ENCODE measurements at places on chromosomes 11 and 22.

DNA sequence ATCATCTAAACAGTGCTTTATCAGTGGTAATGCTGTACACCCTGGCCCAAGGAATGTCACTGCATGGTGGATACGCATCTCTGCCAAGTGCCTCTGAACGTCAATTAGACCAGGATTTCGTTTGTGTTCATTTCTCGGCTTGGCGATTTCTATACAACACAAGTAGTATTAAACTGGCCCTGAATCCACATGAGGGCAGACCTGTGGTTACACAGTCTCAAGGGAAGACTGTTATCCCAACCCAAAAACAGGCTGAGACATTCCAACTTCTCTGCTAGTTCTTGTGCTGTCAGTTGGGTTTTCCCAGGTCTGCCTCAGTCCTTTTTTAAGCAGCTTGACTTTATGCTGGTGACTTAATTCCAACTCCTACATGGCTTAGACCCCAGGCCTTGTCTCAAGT, 58.1 kb downstream of the HIRA start:
- DNase-seq: no peak

DNA sequence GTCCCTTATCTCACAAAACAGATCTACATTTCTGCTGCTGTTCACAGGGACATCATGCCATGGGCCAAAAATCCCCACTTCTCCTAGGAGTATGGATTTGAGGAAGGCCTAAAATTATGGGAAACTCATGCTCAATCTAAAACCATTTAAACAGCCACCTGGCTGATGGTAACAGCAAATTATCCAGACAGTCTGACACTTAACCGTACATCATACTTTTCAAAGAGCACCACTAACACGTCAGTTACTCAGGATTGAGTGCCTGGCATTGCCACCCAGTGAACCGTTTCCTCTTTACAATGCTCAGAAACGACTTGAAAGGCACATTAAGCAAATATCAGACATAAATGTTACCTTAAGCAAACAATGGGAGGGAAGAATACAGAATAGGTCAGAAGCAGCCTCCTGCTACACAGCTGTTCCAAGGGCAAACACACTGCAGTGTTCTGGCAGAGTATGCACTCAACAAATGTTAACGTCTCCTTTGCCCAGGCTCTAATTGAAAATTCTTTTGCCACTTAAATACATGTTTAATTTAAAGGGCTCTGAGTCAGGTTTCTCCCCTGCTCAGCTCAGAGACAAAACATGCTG, 18.8 kb upstream of the SLC36A4 start:
- DNase-seq: no peak

DNA sequence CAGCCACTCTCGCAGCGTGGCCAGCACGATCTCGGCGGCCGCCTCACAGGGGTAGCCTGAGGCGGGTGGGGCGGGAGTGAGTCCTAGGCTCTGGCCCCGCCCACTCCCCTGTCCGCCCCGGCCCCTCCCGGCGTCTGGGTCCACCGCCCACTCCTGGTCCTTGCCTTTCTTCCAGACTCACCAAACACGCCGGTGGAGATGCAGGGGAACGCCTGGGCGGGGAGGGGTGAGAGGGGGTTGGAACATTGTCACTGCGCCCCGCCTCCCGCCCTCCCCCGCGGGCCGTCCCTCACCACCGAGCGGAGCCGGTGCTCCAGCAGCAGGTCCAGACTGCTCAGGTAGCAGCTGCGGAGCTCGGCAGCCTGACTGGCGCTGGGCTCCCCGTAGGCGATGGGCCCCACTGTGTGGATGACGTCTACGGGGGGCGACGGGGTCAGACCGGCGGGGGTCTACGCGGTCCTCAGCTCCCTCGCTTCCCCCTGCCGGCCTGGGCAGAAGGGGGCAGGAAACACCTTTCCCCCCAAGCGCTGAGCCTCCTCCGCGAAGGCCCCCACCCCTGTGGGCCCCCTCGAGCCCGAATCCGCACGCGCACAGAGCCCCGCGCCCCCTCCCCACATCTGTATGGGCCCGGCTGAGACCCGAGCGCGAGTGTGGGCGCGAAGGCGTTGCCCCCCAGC, 13.2 kb downstream of the OTUB1 start:
- peak; percentile 41 for DNase-seq

- no peak for DNase-seq
Measured at GRCh38 chr22:26702906-26703830, 45.8 kb downstream of the MIAT start.

GRCh38 chr11:65430406-65431217, 8.0 kb downstream of the NEAT1 start:
- no peak for DNase-seq

GRCh38 chr11:40183073-40184064, 1276.1 kb downstream of the LRRC4C start:
- no peak for DNase-seq

DNA sequence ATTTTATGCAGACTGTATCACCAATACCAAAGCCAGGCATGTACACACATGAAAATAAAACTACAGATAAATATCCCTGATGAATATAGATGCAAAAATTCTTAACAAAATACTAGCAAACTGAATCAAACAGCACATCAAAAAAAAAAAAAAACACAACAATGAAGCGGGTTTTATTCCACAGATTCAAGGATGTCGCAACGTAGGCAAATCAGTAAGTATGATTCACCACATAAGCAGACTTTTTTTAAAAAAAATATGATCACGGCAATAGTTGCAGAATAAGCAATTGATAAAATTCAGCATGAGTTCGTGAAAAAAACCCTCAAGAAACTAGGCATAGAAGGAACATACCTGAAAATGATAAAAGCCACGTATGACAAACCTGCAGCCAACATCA, 21.3 kb downstream of the OR51F1 start:
- no peak for DNase-seq

GRCh38 chr11:129896062-129896461, 684 bp upstream of the NFRKB start:
- no peak for DNase-seq

DNA sequence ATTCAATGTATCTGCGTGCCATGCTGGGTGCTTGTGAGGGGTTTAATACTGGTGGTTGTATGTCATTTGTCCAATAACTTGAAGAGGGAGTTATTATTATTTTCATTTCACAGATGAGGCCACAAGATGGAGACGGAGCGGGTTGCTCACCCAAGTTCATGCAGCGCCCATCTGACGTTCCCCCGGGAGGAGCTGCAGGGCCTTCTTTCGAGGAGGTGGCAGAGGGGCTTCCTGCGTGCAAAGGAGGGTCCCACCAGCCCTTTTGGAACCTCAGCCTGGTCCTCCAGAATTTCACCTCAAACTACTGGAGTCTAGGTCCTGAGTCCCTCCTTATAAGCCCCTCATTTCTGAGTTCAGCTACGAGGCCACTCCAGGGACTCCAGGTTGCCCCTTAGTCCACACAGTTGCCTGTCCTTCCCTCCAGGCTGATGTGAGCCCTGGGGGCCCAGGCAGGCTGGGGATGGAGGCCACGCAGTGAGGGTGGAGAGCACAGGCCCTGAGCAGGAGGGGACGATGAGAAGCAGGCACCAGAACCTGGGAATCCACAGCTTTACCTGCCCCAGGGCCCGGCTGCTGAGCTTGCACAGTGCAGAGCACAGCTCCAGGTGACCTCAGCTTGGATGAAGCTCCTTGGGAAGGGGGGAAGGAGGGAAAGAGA, 2.9 kb upstream of the VSIG10L2 start:
- DNase-seq: no peak

- DNase-seq: no peak
Measured at GRCh38 chr11:25860677-25861450, 471.1 kb upstream of the ANO3 start.

DNA sequence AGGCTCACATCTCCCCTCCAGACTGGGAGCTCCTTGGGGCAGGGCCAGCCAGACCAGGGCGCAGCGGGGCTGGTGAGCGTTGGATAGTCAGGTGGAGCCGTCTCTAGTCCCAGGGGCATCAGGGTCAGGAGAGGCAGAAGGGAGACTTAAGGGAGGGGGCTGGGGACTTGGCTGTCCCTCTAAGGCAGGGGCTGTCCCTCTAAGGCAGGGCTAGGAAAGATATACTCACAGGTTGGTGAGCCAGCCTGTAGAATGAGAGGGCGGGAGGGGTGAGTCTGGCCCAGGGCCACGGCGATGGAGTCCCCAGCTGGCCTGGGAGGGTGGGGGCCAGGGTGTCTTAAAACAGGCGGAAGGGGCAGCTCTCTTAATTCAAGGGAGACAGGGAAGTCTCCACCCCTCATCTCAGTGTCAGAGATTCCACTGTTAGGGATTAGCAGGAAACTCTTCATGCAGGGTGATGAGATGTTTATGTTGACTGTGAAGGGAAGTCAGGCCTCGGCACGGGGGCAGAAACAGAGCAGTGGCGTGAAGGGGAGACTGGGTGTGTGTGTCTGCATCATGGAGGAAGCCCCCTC, 11.3 kb downstream of the P2RY2 start:
- DNase-seq: no peak

- DNase-seq: no peak
Measured at GRCh38 chr11:75938543-75938942, 123.5 kb downstream of the UVRAG start.

- DNase-seq: no peak
Measured at GRCh38 chr11:16418428-16419097, 62.2 kb upstream of the SOX6 start.

DNA sequence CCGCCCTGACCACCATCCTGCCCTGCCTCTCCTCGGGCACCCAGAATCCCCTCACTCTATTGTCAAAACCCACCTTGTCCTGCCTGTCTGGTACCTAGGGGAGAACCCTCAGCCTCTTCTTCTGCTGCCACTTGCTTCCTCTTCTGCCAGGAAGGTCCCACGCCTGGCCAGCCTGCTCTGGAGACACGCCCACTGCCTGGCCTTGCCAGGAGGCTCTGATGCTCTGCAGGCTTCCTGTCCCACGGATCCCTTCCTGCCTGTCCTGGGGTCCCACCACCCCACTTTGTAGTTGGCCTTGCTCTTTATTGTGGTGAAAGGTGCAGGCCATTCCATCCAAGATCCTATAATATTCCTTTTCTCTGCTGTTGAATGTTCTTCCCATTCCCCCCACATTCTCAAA, 63.4 kb downstream of the BMAL1 start:
- DNase-seq: no peak

GRCh38 chr22:39532215-39533073, at the start of gene RPS19BP1:
Gene RPS19BP1 (minus strand): TSS chr22:39532748. CDS start chr22:39532738, 10 bp downstream.
- DNase-seq: peak; percentile 96

DNA sequence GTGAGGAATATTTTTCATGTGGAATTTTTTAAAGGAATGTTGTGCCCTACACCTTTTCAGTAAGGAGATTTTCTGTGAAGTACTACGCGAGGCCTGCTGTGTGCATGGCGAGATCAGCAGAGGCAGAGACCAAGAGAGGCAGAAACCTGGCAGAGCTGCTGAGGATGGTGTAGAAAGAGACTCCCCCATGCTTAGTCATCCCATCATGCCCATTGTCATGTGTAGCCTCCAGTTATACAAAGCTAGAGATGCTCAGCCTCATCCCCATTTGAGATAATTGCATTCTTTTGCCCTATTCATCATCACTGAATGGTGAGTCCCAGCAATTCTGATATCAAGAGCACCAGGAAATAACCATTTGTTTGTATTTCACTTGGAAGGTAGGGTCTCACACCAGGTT, 3.0 kb upstream of the MS4A7 start:
- no peak for DNase-seq

DNA sequence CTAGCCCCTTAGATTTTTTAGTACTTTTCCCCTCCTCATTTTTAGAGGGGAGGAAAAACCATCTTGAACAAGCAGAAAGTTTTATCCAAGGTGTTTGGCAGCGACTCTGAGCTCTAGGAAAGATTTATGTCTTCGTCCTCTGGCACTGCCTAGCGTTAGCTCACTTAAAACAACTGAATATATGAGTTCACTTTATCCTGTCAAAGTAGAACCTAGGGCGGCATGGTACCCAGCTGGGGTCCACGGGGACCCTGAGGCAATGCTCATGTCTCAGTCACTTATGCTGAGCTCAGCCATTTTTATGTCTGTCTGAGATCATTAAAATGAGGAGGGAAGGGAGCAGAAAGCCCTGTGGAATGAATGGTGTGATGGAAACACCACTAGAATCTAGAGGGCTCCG, 14.2 kb upstream of the VSIG10L2 start:
- DNase-seq: no peak

GRCh38 chr11:86483940-86484794, 109.5 kb downstream of the CCDC81 start:
- DNase-seq: no peak

DNA sequence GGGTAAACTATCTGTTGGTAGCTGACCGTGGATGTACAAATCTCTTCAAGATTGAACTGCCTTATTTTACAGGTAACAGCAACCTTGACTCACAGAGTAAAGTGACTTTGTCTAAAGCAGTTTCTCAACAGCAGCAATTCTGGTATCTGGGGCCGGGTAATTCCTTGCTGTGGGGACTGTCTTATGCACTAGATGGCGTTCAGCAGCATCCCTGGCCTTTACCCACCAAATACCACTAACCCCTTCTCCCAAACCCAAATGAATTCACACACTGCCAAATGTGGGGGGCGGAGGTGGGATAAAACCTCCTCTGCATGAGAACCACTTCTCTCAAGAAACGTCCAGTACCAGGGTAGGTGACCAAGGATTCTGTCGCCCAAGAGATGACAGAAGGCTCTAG, 1.7 kb upstream of the INCENP start:
- no peak for DNase-seq

- DNase-seq: no peak
Measured at GRCh38 chr11:71176812-71177211, 75.6 kb downstream of the SHANK2 start.

- no peak for DNase-seq
Measured at GRCh38 chr11:126167488-126167887, 44.0 kb downstream of the RPUSD4 start.

- no peak for DNase-seq
Measured at GRCh38 chr22:18114495-18114894, 3.9 kb downstream of the TUBA8 start.

GRCh38 chr11:16924826-16925560, 89.2 kb downstream of the PLEKHA7 start:
- DNase-seq: no peak

- DNase-seq: no peak
Measured at GRCh38 chr22:27135031-27135981, 477.9 kb downstream of the MIAT start.

GRCh38 chr11:133842053-133842452, 3.3 kb downstream of the SPATA19 start:
- no peak for DNase-seq

DNA sequence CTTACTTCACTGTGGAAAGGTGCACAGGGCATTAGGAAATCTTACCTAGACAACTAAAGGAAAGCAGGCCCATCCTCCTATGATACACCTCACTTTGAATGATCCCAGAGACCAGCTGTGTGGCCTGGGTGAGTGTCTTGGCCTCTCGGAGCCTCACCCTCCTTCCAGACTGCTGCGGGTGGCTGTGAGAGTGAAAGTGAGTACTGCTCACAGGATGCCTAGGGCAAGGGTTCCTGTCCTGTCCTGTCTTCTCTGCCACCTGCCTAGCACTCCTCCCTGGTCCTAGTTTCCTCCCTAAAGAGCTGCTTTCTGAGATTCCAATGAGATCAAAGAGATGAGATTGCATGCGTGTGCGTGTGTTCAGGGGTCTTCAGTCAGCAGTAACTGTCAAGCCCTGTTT, 19.5 kb upstream of the ADORA2A start:
- DNase-seq: no peak

- DNase-seq: no peak
Measured at GRCh38 chr11:127345819-127346459, 345.4 kb upstream of the KIRREL3 start.
